NCI-H82 (cell line): ENCODE measurements at places on chromosomes 5 and 9.

DNA sequence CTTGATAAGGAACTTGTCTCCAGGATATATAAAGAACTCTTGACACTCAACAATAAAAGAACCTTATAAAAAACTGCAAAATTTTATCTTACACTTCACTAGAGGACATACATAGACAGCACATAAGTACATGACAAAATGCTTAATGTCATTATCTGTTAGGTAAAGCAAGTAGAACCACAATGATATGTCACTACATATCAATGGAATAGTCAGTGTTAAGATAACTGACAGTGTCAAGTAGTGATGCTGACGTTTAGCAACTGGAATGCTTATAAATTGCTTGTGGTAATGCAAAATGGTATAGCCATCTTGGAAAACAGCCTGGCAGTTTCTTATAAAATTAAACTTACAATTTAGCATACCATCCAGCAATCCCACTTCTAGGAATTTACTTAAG lies 314.1 kb downstream of the KDM4C start:
- no peak for DNase-seq

GRCh38 chr5:147245381-147246165 lies 10.7 kb downstream of the STK32A start:
- DNase-seq = no peak

DNA sequence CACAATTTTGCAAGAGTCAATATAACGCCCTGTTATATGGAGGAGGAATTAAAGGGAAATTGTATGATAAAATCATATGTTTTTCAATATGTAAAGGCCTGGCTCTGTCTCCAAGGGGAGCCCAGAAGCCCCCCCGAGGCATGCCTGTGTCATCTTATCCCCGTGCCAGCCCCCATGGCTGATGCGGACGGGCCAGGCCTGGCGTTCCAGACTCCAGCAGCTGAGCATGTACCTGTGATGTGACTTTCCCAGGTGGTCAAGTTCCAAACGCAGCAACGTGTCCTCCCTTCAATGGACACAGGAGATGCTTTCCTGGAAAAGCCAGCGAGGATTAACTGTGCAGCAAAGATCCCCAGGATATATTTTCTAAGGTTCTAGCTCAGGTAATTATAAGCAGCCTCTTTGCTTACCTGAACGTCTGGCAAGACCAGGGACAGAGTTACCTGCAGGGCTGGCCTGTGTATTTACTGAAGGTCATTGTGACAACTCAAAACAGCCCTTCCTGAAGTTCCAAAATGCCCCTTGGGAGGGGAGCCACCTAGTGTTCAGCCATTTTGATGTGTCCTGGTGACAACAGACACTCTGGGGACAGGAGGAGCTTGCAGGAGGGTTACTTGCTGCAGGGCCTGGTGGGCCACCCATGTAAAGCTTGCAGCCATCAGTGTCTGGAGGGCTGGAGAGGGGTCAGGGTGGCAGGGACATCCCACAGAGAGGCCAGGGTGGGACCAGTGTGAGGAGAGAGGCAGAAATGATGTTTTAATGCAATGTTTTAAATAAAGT lies 53.3 kb upstream of the RNU6ATAC start:
- peak; percentile 49 for DNase-seq

GRCh38 chr9:20499013-20499412 lies 123.3 kb downstream of the MLLT3 start:
- no peak for DNase-seq

DNA sequence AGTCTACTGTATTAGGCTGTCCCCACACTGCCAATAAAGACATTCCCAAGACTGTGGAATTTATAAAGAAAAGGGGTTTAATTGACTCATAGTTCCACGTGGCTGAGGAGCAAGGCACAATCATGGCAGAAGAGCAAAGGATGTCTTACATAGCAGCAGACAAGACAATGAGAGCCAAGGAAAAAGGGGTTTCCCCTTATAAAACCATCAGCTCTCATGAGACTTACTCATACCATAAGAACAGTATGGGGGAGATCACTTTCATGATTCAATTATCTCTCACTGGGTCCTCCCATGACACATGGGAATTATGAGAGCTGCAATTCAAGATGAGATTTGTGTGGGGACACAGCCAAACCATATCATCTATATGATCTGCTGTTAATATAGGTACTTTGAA lies 14.8 kb upstream of the FSTL4 start:
- DNase-seq = no peak

DNA sequence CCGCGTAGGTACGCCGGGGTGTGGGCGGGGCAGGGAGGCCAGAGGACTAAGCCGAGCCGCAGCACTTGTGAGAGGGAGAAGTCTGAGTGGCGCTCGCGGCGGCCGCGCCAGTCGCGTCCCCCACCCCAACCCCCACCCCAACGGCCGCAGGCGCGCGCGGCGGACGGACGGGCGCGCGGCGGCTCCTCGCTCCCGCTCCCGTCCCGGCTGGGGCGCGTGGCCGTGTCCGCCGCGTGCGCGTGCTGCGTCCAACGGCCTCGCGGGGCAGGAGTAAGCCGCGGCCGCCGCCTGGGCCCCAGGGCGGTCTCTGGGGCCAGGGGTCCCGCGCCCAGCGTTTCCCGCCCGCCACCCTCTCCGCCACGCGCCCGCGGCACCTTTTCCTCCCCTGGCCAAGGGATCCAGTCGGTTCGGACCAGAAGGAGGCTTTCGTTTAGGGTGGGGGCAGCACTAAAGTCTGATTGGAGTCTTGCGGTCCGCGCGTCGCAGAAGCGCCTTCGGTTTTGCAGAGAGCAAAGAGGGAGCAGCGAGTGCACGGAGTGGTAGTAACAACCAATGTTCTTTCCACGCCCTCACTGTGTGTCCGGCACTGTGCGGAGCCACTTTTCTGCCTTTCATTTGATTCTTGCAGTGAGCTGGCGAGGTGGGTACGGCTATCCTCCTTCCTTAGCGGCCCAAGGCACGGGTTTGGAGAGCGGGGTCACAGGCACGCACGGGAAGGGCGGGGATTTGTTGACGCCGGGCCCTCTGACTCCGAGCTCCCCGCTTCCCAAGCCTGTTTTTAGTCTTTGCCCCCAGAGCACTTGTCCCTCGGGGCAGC lies 483 bp downstream of the G3BP1 start:
- peak; percentile 43 for DNase-seq

- DNase-seq = no peak
Observed at GRCh38 chr5:78589923-78590322, 58.6 kb downstream of the LHFPL2 start.

- no peak for DNase-seq
Observed at GRCh38 chr9:130214776-130215340, 42.7 kb downstream of the NCS1 start.

DNA sequence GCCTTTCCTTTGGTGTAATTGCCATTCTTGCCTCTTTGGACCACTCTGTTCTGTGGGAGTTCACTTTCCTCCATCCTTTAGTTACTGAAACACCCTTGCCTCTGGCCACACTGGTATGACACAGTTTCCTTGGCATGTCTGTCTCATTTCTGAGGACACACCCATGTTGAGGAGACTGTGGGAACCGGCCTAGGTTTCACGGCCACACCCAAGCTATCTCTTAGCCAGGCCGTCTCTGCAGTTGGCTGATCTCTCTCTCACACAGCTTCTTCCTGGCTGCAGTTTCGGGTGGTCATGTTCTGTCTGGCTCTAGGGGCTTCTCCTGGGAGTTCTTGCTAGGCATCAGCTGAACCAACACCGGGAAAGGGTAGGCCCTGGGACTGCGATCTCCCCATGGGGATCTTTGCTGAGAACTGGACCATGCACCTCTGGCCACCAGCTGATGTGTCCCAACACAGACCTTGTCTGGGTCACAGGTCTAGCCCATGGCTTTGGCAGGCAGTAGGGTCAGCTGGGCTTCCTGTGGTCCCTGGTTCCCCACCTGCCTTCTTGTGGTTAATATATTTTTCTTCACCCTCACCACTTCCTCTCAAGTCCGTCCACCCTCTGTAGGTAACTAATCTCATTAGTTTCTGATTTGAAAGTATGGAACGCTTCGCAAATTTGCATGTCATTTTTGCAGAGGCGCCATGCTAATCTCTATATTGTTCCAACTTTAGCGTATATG lies 24.9 kb downstream of the ARHGEF37 start:
- no peak for DNase-seq

DNA sequence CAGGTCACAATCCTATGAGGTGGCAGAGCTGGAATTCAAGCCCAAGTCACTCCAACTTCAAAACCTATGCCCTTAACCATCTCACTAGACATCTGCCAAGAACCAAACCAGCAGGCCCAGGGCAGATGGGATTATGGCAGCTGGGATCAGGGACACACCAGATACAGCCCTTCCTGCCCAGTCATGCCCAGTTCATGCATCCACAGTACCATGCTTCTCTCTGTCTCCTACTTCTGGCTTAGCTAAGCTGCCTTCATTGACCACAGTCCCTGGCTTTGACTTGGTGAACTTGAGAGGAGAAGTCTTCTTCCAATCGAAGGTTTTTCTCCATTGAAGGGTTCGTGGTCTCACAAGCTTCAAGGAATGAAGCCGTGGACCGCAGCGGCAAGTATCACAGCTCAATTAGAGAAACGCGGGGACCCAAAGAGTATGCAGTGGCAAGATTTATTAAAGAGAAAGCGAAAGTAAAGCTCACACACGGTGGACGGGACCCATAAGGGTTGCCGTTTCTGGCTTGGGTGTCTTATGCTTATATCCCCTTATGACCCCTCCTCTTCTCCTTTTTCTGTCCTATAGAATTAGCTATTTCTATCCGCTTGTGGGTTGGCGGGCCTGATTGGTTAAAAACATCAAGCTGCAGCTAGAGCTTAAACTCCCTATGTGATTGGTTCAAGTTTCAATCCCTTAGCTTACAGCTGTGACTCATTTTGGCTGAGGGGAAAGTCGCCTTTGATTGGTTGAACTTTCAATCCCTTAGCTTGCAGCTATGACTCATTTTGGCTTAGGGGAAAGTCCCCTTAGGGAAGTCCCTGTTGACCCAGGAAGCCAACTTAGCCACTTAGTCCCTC lies 101.2 kb downstream of the TRIM36 start:
- DNase-seq = no peak

DNA sequence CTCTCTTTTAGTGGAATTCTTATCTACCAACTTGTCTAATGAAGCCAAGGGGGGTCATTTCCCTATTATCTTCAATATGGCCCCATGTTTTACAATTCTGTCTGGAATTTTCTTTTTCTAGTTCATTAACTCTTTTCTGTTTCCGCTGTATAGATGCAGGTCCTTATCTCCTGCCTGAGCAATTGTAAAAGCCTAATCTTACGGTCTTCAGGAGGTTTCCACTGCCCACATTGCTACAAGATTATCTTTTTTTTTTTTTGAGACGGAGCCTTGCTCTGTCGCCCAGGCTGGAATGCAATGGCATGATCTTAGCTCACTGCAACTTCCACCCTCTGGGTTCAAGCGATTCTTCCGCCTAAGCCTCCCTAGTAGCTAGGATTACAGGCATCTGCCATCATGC lies 132.3 kb downstream of the UNC13B start:
- no peak for DNase-seq

- DNase-seq = peak; percentile 44
Observed at GRCh38 chr5:96065685-96066385, 104.2 kb upstream of the ELL2 start.

DNA sequence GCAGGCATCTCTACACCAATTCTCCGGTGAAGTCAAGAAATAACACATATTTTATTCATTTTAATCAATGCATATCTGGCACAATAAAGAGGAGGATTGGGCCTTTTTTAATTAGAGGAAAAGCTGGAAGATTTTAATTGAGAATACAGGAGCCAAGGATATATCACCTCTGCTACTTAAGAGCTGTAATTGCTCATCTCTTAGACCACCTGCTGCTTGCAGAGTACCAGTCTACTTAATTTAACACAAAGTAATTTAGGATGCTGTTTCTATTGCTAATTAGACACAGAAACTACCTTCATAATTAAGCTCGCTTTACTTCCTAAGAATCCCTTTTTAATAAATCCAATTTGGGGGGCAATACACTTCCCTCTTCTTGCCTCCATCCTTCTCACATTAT lies 326.9 kb downstream of the TENT4A start:
- DNase-seq = no peak

- no peak for DNase-seq
Observed at GRCh38 chr5:74567411-74567995, 73.0 kb downstream of the ENC1 start.

DNA sequence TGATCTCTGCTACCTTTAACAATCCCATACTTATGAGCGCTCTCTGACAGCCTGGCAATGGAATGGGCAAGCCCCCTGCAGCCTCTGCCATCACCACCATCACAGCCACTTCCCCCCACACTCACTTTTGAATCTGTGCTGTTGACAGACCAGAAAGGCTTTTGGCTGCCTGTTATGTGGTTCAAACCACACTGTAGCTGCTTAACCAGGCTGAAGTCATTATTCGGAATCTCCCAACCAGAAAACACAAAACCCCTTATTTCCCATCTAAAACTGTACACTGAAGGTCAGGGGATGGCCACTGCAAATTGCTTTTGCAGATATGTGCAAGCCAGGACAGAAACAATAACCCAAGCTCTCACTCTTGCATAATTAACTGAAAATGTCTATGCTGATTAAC lies 35.8 kb downstream of the PTCH1 start:
- DNase-seq = no peak

DNA sequence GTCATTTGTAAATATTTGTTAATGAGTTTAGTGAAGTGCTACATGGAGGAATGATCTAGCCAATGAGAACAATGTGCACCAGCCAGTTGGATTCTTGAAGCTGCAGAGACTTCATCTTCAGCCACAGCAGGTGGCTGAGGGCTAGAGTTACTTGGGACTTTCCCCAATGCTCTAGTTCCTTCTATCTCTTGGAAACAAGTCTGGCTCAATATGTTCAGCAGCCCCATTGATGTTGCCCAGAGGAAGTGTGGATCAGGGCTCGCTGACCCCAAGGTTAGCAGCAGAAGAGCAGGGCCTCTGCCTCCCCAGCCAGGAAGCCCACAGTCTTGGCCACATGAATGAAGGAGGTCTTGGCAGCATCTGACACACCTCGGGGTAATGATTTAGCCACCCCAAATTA lies 117.5 kb downstream of the SLC1A3 start:
- DNase-seq = no peak

- peak; percentile 47 for DNase-seq
Observed at GRCh38 chr5:133996683-133997252, 8.0 kb downstream of the VDAC1 start.
